Breast epithelium (tissue), 4 donors: ENCODE measurements at places on chromosomes 5 and 9. TPM values are rescaled to one million over a fixed set of nuclear protein-coding genes. Genes with fewer than 3 reads are reported as not detected.

DNA sequence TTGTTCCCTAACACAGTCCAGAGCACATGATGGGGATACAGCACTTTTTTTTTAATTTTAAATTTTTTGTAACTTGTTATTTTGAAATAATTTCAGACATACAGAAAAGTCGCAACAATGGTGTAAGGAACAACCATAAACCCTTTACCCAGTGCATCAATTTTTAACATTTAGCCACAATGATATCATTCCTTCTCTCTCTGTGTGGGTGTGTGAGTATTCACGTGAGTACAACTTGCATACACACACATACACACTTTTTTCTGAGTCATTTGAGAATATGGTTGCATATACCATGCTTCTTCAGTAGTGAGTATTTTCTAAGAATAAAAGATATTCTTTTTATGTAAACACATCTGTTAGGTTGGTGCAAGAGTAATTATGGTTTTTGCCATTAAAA, 135.2 kb downstream of the ARHGAP26 start:
- H3K36me3 ChIP-seq, result no peaks in the 10 kb centered on the region
- no peaks in the 10 kb centered on the region for H3K4me1 ChIP-seq
- H3K4me3 ChIP-seq, result no peak overlapping the region
- H3K27me3 ChIP-seq, result no peaks in the 10 kb centered on the region
- no peak overlapping the region for H3K27ac ChIP-seq

The AGXT2 gene
- total RNA-seq, result not detected

The INSL4 gene
- total RNA-seq, result not detected

DNA sequence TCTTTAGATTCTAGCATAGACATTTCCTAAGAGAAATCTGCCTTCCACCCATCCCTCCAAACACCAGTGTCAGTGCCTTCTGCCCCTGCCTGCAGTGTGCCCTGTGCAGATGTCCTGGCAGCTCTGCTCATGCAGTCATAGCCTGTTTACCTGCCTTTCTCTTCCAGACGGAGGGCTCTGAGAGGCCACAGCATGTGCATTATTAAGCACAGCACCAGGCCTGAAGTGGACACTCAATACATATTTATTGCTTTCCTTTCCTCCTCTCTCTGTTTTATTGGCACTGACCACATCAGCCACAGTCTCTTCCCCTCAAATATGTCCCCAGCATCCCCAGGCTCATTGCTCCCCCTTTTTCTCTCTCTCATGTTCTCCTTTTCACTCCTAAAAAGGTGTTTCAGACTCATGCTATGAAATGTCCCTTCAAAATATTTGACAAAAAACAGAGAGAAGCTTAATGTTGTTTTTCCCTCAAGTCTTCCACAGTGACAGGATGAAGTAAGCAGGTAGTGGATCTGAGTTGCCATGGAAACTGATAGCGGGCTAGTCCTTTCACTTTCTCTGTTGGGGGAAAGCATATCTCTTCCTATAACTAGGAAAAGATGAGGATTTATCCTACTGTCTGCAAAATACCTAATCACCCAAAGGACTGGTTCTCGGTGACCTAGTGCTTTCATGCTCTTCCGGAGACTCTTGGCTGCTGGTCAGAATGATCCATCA, 100.9 kb downstream of the ATP10B start:
- no peaks in the 10 kb centered on the region for H3K4me1 ChIP-seq
- no peak for DNase-seq
- no peaks in the 10 kb centered on the region for H3K27me3 ChIP-seq

- H3K27ac ChIP-seq, result peak overlapping the region; percentile 34
- H3K4me3 ChIP-seq, result no peak overlapping the region
- H3K4me1 ChIP-seq, result no peaks in the 10 kb centered on the region
- H3K36me3 ChIP-seq, result no peaks in the 10 kb centered on the region
- no peak for DNase-seq
Observed at GRCh38 chr9:91071184-91071990, 269.8 kb downstream of the SYK start.

GRCh38 chr9:68728731-68729130, 23.7 kb downstream of the PIP5K1B start:
- no peak overlapping the region for H3K27ac ChIP-seq
- no peak overlapping the region for H3K4me3 ChIP-seq
- DNase-seq, result no peak
- no peaks in the 10 kb centered on the region for H3K36me3 ChIP-seq
- H3K4me1 ChIP-seq, result no peaks in the 10 kb centered on the region
- H3K27me3 ChIP-seq, result no peaks in the 10 kb centered on the region

The TCOF1 gene
- total RNA-seq, result 36.1 TPM

- no peaks in the 10 kb centered on the region for H3K27me3 ChIP-seq
- peaks cover 34% of the 10 kb centered on the region for H3K4me1 ChIP-seq
- no peaks in the 10 kb centered on the region for H3K36me3 ChIP-seq
- H3K27ac ChIP-seq, result peak overlapping the region; percentile 95
- H3K4me3 ChIP-seq, result peak overlapping the region; percentile 65
- no peak for DNase-seq
Observed at GRCh38 chr9:133125941-133126696, 5.1 kb upstream of the RALGDS start.

The PCDHGB3 gene
- total RNA-seq, result 8.6 TPM

DNA sequence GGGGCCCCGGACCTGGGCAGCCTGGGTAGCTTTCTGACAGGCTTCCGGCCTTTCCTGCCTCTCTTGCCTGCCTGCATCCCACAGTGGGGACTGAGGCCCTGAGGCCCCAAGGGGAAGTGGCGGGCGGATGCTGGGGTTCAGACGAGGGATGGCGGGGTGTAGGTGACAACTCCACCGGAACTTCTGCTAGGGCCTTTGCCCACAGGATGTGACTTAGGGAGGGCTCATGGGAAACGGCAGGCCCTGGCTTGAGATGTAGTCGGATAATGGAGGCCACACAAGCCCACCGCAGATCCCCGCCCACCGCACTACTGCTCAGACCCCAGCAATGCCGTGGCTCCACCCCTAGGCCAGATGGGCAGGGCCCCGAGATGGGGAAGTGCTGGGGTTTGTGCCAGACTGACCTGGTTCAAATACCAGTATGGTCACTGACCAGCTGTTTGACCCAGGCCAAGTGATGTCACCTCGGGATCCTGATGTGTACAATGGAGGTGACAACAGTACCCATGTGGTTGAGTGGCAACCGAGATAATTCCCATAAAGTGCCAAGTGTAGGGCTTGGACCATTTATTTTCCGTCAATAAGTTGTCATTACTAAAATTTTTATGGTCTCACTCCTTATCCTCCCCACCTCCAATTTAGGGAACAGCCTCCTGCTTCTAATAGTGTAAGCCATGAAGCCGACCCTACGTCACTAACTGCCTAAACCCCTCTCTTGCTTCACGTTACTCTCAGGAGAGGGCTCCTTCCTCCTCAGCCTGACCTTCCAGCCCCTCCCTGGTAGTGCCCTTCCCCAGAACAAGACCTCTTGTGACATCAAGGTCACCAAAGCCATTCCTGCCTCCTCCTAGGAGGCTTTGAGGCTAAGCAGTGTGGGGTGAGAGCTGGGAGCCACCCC, 2.5 kb upstream of the CDK9 start:
- H3K4me1 ChIP-seq, result peaks cover 2% of the 10 kb centered on the region
- H3K36me3 ChIP-seq, result peaks cover 2% of the 10 kb centered on the region
- no peak overlapping the region for H3K4me3 ChIP-seq

The PCDHB8 gene
- total RNA-seq, result 0.73 TPM

The PCDHA1 gene
- total RNA-seq, result not detected

GRCh38 chr5:76608833-76609232, 14.4 kb downstream of the F2RL2 start:
- no peaks in the 10 kb centered on the region for H3K27me3 ChIP-seq
- no peaks in the 10 kb centered on the region for H3K4me1 ChIP-seq
- H3K36me3 ChIP-seq, result no peaks in the 10 kb centered on the region
- H3K4me3 ChIP-seq, result no peak overlapping the region
- no peak for DNase-seq

DNA sequence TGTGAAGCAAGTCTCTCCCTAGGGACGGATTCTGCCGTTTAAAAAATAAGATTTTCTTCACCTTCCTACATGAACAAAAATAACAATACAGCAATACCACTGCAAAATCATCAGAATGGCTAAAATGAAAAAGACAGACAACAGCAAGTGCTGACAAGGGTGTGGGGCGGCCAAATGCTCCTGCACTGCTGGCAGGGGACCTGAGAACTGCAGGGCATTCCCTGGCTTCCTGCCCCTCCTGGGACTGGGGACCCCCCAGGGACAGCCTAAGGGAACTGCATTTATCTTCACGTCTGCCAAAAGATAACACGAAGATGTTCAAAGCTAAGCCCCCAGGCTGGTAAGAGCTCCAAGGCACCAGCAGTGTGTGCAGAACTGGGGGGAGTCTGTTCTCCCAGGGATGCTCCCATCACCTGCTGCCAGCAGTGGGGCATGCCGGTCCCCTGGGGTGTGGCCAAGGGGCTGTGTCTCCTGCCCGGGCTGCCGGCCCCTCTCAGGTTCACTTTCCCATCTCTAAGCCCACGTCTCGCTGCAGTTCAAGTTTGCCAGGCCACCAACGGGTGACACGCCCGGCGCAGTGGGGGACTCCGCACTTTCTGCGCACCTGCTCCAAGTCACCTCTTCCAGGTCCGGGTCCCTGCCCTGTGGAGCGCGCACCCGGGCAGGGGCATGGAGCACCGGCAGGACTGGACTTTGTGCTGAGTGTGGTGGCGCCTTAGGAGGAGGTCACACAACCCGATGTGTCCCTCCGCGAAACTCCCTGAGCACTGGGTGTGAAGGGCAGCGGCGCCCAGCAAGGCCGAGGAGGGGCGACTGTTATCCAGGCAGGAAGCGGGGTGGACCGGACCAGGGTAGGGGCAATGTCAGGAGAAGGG, 4.5 kb upstream of the EGFL7 start:
- peak overlapping the region; percentile 69 for H3K4me3 ChIP-seq
- no peaks in the 10 kb centered on the region for H3K4me1 ChIP-seq
- no peaks in the 10 kb centered on the region for H3K27me3 ChIP-seq
- H3K27ac ChIP-seq, result no peak overlapping the region
- H3K36me3 ChIP-seq, result no peaks in the 10 kb centered on the region
- no peak for DNase-seq

The PCDHB5 gene
- 9.8 TPM for total RNA-seq

DNA sequence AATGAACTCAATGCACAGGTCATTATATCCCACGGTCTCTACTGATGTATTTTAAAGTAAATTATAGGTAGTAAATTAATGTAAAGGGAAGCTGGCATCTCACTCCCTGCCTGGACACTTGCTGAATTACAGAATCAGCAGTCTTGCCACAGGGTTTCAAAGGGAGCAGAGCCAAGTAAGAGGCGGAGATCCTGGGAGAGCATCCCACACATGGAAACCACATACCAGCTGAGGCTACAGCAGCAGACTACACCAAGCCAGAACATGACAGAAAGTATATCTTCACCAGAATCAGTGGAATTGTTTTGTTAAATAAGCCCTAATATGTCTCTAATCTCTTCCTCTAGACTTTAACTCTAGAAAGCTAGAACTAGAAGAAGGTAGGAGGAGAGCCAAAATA, 1689.2 kb upstream of the WWC1 start:
- no peak overlapping the region for H3K4me3 ChIP-seq
- H3K4me1 ChIP-seq, result no peaks in the 10 kb centered on the region
- DNase-seq, result no peak
- H3K27me3 ChIP-seq, result no peaks in the 10 kb centered on the region
- no peak overlapping the region for H3K27ac ChIP-seq
- no peaks in the 10 kb centered on the region for H3K36me3 ChIP-seq

GRCh38 chr5:74192606-74193299, 447.8 kb downstream of the ENC1 start:
- H3K4me3 ChIP-seq, result no peak overlapping the region
- no peak for DNase-seq
- no peaks in the 10 kb centered on the region for H3K27me3 ChIP-seq
- H3K27ac ChIP-seq, result no peak overlapping the region
- H3K4me1 ChIP-seq, result no peaks in the 10 kb centered on the region

The SLC6A3 gene
- total RNA-seq, result under 0.01 TPM

- no peak overlapping the region for H3K27ac ChIP-seq
- no peaks in the 10 kb centered on the region for H3K36me3 ChIP-seq
- DNase-seq, result no peak
- no peaks in the 10 kb centered on the region for H3K27me3 ChIP-seq
Observed at GRCh38 chr5:38105231-38105570, 153.2 kb upstream of the EGFLAM start.

DNA sequence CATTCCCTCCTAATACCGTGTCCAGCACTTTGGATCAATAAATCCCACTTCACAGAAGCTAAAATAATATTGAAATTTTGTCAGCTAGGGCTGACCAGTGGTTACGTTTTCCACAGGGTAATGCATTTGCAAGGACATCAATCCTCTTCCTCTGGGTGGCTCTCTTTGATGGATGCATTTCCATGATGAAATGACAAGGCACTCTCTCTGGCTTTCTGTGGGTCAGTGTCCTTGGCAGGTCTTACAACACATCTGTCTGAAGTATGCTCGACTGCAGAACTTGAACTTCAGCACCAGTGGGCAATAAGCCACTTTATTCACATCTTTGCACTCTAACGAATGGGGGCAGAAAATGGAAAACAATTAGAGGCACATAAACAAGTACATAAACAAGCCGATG, 330.1 kb downstream of the ADAMTS6 start:
- H3K36me3 ChIP-seq, result no peaks in the 10 kb centered on the region
- no peak for DNase-seq
- H3K27me3 ChIP-seq, result no peaks in the 10 kb centered on the region
- H3K27ac ChIP-seq, result no peak overlapping the region

DNA sequence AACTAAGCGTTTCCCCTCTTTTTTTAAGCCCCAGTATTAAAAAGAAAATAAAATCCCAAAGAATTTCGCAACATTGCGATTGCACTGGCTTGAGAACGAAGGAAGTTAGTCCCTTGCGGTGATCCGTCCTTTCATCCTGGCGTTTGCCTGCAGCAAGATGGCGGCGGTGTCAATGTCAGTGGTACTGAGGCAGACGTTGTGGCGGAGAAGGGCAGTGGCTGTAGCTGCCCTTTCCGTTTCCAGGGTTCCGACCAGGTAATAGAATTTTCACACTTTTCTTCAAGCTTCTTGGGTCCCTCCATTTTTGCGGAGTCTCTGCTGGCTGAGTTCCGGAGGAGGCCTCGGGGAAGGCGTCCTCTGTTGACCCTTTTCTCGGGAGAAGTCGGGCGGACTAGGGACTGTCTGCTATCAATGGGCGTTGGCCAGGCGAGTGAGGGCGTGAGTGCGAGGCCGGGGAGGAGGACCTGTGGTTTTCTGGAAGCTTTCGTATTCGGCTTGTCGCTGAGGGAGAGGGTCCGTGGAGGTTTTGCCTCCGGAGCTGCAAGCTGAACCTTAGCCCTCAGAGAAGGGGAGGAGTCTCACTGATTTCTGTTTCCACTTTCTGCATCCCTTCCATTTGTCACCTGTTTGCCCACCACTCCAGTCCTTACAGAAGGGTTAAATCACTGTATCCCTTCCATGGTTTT, at the start of gene NDUFS4:
Gene NDUFS4 (plus strand): TSS at position 134 of the 686 bp plus-strand sequence. CDS start 24 bp downstream, at position 158.
- peak within 1 kb of the TSS; percentile 88 for H3K27ac ChIP-seq
- H3K4me1 ChIP-seq, result no peaks in the 10 kb centered on the region
- H3K36me3 ChIP-seq, result no peaks in the 10 kb centered on the region
- DNase-seq, result peak; percentile 80
- peak within 1 kb of the TSS; percentile 80 for H3K4me3 ChIP-seq
- no peaks in the 10 kb centered on the region for H3K27me3 ChIP-seq

- no peaks in the 10 kb centered on the region for H3K4me1 ChIP-seq
- no peak overlapping the region for H3K27ac ChIP-seq
- no peak for DNase-seq
- H3K36me3 ChIP-seq, result no peaks in the 10 kb centered on the region
Observed at GRCh38 chr9:111831371-111832108, 36.8 kb upstream of the SHOC1 start.

- no peaks in the 10 kb centered on the region for H3K36me3 ChIP-seq
- H3K4me3 ChIP-seq, result no peak overlapping the region
- DNase-seq, result no peak
- no peak overlapping the region for H3K27ac ChIP-seq
- H3K4me1 ChIP-seq, result no peaks in the 10 kb centered on the region
Observed at GRCh38 chr5:156913719-156914370, 49.2 kb downstream of the TIMD4 start.

GRCh38 chr5:14672082-14672481, 7.6 kb downstream of the OTULIN start:
- H3K27me3 ChIP-seq, result no peaks in the 10 kb centered on the region
- no peaks in the 10 kb centered on the region for H3K4me1 ChIP-seq
- no peaks in the 10 kb centered on the region for H3K36me3 ChIP-seq
- H3K27ac ChIP-seq, result no peak overlapping the region
